Fibroblast of upper back skin (primary cell): ENCODE measurements at places on chromosomes 16 and 17.

DNA sequence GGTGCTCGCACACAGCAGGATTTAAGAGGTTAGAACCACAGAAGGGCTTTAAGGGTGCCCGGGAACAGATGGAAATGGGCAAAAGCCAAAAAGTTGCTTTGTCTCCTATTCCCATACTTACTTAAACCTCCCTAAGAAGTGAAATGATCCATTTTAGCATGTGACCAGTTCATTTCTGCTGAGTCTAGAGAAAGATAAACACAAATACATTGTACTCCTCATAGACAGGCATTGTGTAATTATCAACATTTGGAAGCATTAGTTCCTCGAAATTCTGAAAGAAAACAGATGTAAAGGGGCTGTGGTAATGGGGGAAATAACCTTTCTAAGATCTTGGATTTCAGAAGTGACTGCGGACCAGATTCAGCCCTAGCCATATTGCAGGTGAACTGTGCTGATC, 178.3 kb downstream of the CYB561 start:
- DNase-seq = no peak

- no peak for DNase-seq
Observed at GRCh38 chr16:8600144-8600775, 9.9 kb upstream of the TMEM114 start.

- no peak for DNase-seq
Observed at GRCh38 chr16:68081861-68082628, 3.1 kb upstream of the NFATC3 start.

GRCh38 chr17:73984941-73985340, 218.5 kb upstream of the RPL38 start:
- no peak for DNase-seq

GRCh38 chr16:21158208-21159110, at the start of gene LDAF1:
Gene LDAF1 (plus strand): TSS chr16:21158674. CDS start chr16:21161183, 2,509 bp downstream.
- peak; percentile 68 for DNase-seq

GRCh38 chr16:30406795-30407101, 658 bp upstream of the ZNF771 start:
- no peak for DNase-seq

GRCh38 chr16:68128577-68129305, 43.6 kb downstream of the NFATC3 start:
- DNase-seq = peak; percentile 22

GRCh38 chr17:7017827-7018200, 5.0 kb upstream of the BCL6B start:
- DNase-seq = no peak

DNA sequence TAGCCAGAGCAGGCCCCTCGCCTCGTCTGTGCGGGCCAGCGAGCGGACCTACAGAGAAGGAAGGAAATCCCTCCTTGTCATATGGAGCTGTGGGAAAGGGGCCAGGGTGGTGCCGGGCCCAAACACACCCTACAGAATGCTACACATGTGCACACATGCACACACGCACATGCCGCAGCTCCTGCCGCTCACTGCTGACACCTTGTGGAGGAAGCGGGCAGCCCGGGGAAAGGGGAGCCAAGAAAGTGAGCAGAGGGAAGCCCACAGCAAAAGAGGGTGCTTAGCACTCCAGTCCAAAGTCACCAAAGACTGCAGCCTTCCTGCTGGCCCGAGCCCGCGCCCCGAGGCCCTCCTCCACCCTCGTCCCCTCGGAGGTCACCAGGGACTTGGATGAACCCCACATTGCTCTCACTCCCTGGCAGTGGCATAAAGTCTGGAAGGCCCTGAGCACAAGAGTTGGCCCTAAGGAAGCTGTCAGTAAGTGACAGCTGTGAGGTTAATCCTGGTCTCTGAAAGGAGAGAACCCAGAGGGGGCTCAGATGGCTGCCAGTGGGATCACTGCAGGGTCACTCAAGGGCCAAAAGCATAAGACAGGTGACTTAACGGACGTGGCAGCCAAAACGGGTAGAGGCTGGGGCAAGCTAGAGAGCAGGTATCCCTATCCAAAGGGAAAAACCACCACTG, 68.2 kb downstream of the MYO18A start:
- DNase-seq = peak; percentile 67

DNA sequence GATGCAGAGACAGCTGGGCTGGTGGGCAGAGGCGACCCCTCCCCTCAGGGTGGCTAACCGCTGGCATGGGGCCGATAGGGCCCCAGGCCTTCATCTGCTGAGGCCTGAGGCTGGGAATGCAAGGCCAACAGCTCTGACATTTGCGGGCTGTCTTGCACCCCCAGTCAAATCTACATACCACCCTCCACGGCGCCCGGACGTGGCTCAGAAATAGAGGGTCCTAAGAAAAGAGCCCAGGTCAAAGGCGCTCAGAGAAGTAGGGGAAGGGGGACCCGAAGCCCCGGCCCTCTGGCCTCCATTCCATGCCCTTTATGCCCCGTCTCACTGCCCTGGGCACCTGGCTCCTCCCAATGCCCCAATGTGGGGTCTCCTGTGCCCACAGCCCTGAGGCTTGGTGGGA, 142.3 kb downstream of the C16orf78 start:
- no peak for DNase-seq

DNA sequence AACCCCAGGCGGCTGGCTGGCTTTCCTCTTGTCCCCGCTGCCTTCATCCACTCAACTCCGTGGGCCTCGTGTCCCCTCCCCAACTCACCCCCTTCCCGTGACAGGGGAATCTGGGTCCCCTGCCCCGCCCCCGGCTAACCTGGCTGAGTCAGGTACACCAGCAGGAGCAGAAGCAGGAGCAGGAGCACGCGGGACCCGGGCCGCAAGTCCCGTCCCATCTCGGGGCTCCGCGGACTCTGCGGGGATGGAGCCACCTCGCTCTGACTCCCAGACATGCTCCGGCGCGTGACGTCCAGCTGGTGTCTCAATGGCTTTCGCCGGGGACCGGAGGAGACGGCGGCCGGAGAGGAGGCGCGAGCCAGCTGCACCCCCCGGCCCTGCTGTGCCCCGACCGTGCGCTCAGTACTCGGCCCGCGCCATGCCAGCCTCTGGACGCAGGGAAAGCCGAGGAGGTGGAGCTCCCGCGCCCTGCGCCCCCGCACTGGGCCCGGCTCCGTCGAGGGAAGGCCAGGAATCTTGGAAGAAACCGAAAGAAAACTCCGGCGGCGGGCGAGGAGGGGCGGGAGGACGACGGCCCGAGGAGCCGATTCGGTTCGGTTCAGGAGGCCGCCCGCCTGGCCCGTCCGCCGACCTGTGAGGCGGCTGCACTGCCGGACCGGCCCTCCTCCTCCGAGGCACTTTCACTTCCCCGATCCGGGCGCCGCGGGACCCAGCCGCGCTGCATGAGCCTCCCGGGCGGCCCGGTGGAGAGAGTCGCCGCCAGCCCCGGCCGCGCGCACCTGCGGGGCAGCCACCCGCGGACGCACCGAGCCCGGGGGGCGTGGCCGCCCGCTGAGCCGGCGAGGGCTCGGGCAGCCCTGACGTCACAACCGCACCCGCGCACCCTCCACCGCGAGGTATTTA, at the start of the genes CXCL16 and ZMYND15:
CXCL16 (minus strand) TSS at position 807 of the 903 bp plus-strand sequence; CDS start at position 218, 589 bp downstream.
ZMYND15 (plus strand) TSS at position 712 of the 903 bp plus-strand sequence. CDS start 716 bp downstream, outside the sequence.
- DNase-seq = no peak

DNA sequence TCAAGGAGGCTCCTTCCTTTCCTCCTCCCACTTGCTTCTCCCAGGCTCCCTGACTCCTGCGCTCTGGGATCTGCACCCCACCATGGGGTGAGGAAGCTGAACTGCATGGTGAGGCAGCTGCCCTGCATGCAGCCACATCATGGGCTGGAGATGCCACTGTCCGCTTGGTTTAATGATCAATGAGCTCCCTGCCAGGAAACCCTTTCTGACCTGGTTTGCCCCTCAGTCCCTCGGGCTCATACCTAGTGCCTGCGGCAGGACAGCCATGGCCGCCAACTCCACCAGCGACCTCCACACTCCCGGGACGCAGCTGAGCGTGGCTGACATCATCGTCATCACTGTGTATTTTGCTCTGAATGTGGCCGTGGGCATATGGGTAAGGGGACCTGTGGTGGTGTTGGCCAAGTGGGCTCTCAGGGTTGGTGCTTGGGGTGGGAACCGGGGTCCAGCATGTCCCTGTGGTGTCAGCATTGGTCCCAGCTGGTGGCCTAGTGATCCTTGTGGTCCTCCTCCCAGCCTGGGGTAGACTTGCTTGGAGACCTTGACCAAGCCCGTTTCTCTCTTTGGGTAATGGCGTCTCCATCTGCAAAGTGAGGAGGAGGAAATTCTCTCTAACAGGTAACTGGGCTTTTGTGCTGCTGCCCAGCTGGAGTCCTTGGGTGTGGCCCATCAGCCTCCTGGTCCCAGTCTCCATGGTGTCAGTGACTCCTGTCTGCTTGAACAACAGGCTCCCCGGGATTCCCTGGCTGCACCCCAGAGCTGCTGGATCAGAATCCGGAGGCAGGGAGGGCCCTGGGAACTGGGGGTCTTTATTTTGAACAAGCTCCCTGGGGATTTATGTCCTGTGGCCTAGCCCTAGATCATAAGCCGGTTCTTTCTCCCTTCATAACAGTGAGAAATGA, at the start of gene SLC5A10:
SLC5A10 (plus strand) TSS at position 225 of the 902 bp plus-strand sequence; CDS start at position 266, 41 bp downstream.
- no peak for DNase-seq

DNA sequence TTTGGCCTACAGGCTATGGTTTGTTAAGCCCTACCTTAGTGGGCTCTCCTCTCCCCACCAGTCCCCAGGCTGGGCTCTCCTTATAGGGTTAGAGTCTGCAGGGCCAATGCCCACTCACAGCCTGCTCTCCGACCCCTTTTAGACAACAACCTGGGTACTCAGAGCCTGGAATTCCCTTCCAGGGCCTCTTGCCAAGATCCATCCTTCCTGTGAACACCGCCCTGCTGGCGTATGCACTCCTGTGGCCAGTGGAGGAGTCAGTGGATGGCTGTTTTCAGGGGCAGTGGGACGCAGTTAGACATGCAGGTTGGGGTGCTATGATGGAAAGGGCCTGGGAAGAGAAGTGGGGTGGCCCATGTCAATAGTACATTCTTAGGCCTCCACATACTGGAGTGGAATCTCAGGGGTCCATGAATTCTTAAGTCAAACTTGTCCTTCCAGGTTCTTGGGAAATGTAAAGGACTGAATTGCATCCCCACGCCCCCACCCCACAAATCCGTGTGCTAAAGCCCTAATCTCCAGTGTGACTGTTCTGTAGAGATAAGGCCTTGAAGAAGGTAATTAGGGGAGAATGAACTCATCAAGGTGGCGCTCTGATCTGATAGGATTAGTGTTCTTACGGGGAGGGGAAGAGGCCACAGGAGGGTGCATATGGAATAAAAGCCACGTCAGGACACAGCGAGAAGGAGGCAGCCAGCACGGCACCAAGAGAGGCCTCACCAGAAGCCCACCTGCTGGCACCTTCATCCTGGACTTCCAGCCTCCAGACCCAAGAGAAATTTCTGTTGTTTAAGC, 81.6 kb upstream of the CACNG5 start:
- DNase-seq = no peak

DNA sequence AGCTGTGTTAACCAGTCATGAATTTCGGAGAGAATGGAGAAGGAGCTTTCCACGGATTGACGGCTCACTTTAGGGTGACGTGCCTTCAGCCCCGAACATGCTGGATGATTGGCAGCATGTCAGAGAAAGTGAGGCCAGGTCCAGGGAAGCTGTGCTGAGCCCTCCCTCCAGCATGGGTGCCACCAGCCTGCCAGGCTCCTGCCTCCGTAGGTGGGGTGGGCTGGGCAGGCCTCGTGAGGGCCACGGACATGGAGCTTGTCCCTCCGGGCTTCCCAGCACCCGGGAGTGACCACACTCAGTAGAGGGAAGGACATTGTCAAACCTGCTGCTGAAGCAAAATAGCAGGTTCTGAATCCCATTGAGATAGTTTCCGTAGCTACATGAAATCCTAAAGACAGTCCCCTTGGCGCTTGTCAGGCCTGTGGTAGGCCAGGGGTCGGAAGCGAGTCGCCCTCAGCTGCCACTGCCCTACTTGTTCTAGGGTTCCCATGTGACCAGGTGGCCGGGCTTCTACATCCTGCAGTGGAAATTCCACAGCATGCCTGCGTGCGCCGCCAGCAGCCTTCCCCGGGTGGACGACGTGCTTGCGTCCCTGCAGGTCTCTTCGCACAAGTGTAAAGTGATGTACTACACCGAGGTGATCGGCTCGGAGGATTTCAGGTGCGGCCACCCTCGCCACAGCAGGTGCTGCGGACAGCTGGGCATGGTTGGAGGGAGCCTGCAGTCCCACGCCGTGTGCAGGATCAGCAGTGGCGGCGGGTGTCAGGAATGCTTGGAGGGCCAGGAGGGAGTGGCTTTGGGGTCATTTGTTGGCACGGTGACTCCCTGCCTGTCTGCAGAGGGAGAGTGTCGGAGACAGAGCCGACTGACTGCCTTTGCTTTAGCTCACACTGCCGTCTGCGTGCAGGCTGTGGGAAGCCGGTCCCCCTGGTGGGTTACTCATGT, 72.3 kb downstream of the SEC14L1 start:
- no peak for DNase-seq

GRCh38 chr17:49337884-49338283, 24.2 kb downstream of the ZNF652 start:
- DNase-seq = no peak

DNA sequence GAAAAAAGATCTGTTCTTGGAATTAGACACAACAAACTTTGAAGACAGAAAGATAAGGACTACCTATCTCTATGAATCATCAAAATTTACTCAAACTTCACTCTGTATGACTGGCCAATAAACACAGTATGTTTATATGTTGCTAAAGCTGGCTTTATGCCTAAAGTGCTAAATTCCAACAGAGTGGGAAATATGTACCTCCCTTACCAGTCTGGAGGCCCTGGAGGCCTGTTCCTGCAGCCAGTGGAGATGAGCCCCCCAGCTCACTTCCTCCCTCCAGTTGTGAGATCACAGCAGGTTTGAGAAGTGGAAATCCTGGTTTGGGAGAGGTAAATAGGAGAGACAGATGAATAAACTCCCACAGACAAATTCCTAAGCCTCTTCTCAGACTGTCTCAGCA, 9.0 kb downstream of the ZNF23 start:
- DNase-seq = no peak

DNA sequence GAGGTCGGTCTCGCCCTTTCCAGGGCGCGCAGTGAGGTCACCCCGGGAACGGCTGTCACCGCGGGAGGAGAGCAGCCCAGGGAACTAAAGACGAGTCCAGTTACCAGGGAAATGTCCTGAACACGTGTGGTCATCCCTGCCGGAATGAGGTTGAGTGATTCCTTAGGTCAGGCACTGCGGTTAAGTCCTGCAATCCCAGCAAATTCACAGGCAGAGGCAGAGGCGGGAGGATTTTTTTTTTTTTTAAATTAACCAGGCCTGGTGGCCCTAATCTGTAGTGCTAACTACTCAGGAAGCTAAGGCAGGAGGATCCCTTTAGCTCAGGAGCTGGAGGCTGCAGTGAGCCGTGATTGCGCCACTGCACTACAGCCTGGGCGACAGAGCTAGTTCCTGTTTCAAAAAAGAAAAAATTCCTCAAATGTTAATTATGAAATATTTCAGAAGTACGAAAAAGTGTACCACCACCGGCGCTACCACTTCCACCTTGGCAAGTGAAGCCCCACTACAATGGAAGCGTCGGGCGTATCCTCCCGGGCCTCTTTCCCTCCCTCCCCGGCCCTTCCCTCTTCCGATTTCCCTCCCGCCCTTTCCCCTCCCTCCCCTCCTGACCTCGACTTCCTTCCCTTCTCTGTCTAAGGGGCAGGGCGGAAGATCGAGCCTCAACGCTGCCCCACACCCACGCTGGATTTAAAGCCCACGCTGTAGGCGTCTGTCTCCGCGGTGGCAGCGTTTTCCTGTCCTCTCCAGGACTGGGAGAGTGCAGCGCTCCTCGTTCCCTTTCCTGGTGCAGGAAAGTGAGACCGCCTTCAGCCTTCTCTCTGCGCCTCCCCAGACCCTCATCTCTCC, 27.3 kb downstream of the SLFN11 start:
- peak; percentile 35 for DNase-seq

- no peak for DNase-seq
Observed at GRCh38 chr17:57425903-57426880, 169.9 kb downstream of the MSI2 start.

GRCh38 chr17:27845264-27846041, 45.1 kb upstream of the NOS2 start:
- no peak for DNase-seq

GRCh38 chr17:55233840-55234239, 30.9 kb upstream of the HLF start:
- DNase-seq = no peak
